ENCODE measurements at places on chromosomes 3 and 15.
A peak's percentile ranks its signal among the peaks of the same experiment; 100 is the strongest.

- peak; percentile 79 for DNase-seq
These were observed 88.0 kb downstream of the LRRK1 start for GRCh38 chr15:101006931-101007691.

GRCh38 chr3:36201546-36201945 is 178.8 kb upstream of the STAC start:
- no peak for DNase-seq

- DNase-seq, result no peak
These were observed 91.0 kb upstream of the UBE3A start for GRCh38 chr15:25529774-25530173.

DNA sequence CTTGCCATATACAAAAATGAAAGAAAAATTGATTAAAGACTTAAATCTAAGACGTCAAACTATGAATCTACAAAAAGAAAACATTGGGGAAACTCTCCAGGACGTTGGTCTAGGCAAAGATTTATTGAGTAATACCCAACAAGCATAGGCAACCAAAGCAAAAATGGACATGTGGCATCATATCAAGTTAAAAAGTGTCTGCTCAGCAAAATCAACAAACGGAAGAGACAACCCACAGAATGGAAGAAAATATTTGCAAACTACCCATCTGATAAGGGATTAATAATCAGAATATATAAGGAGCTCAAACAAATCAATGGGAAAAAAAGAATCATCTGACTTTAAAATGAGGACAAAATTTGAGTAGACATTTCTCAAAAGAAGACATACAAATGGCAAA is 160.9 kb downstream of the DCLK3 start:
- DNase-seq, result no peak

DNA sequence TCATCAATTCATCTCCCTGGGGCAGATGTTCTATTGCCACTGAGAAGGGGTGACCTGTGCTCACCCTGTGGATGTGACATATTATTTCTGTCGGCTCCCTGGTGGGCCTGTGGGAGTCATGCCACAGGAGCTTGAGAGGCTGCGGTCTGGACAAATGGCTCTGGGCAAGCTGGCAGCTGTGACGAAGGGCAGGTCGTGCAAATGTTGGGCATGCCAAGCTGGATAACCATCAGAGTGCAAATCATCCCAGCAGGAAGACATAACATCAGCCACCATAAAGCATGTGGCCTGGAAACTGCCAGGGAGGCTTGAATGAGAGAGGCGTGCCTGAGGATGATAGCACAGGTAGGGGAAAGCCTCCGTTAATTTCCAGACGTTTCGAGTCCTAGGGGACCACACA is 45.3 kb upstream of the FAM3D start:
- DNase-seq, result no peak

DNA sequence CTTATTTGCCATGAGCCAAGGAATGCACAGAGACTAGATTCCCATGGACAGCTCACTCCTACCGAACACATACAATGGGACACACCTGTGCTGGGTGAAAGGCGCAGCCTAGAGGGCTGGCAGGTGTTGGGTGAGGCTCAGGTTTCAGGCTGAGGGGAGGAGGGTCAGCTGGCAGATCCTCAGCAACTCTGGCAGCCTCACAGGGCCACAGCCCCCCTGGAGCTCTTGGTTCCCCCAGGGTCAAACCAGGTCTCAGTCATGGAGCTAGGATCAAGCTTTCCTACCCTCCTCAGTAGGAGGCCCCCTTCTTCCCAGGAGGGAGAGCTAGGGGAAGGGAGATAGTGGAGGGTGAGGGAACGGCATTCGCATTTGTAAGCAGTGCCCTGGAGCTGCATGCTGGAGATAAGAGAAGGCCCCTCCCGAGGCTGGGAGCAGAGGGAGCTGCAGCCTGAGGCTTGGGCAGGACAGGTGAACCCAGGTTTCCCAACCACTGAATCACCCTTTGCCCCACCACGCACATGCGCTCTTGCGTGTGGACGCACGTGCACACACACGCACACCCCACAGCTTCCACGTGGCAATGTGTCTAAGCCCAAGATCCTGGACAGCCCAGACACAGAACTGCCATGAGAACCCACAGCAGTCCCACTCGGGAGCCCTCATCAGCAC is 26.3 kb upstream of the TFRC start:
- DNase-seq, result no peak

GRCh38 chr3:123695731-123696640 is 111.1 kb upstream of the HACD2 start:
- no peak for DNase-seq

DNA sequence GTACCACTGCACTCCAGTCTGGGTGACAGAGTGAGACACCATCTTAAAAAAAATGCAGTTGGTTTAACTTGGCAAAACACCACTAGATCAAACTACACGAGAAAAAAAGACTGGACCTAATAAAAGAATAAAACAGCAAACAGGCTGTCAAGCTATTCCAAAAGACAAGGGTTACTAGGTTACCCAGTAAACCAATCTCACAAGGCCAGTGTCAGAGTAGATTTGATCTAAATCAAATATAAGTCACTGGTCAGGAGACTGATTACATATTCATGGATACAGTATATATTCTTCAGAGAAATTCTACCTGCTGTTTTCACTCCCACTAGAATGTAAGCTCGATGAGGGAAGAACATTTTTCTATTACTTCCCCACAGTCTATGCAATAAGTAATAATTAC is 2.5 kb upstream of the GANC start:
- DNase-seq, result no peak

DNA sequence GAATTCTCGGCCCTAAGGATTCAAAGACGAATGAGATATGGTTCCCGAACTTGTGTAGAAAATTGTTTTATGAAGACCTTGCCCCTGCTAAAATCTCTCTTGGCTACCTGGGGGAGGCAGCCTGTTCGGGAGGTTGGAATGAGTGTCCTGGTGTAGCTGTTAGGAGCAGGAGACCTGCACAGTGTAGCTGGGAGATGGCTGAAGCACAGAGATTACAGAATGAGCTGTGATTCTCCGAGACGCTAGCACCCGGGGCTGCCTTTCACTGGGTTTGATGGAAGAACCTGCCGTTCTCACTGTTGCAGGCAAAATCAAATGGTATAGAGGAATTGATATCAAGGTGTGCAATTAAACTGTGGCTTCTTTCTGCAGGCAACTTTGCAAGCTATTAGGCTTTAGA is 68.0 kb downstream of the TRAK1 start:
- DNase-seq, result no peak

DNA sequence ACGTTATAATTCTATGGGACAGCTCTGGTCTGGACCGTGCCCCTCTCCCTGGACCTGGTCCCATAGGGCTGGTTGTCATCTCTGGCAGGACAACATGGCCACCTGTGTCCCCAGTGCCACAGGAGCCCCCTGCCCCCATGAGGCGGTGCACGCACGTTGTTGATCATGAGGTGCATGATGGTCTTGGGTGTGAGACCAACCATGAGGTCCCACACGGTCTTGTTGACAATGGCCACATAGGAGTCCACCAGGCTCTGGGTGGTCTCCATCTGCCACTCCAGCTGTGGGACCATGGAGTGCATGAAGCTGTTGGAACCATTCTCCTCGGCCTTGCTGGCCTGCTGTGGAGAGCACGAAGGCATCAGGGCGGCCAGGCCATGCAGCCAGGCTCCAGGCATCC is 19.7 kb downstream of the GOLGA6D start:
- DNase-seq, result no peak

DNA sequence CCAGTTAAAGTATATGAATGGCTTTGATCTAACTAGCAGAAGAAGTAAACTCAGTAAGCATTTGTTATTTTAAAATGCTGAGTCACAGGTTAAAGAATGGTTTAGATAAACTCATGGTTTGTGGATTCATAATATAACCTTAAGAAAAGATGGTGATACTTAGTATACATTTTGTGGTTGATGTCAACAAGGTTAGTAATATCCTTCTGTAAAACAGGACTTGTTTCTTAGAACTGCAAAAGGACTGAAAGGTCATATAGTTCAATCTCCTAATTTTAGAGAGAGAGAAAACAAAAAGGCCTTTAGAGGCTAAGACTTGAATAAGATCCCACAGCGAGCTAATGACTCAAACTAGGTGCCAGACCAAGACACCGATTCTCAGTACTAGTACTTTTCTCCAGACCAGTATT is 50.0 kb downstream of the STRIT1 start:
- DNase-seq, result no peak

- DNase-seq, result no peak
These were observed 51.6 kb downstream of the ACAD9 start for GRCh38 chr3:128931046-128931445.

- no peak for DNase-seq
These were observed 647.6 kb upstream of the DPPA4 start for GRCh38 chr3:109984976-109985375.

GRCh38 chr3:129439226-129439816 is 427 bp downstream of the MBD4 start:
- DNase-seq, result peak; percentile 53

DNA sequence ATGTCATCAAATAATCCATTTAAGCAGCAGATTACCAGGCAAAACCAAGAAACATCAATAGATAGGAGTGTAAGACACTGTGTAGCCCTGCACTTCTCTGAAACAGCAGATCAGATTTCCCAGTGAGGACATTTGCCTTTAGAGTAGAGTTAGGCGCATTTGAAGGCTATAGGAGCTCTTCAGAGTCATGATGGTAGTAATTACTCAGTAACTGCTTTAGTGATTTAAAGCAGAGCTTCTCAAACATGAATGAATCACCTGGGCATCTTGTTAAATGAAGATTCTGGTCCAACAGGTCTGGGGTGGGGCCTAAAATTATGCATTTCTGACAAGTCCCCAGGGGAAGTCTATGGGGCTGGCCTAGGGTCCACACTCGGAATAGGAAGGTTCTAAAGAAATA is 36.9 kb downstream of the THRB start:
- DNase-seq, result no peak

DNA sequence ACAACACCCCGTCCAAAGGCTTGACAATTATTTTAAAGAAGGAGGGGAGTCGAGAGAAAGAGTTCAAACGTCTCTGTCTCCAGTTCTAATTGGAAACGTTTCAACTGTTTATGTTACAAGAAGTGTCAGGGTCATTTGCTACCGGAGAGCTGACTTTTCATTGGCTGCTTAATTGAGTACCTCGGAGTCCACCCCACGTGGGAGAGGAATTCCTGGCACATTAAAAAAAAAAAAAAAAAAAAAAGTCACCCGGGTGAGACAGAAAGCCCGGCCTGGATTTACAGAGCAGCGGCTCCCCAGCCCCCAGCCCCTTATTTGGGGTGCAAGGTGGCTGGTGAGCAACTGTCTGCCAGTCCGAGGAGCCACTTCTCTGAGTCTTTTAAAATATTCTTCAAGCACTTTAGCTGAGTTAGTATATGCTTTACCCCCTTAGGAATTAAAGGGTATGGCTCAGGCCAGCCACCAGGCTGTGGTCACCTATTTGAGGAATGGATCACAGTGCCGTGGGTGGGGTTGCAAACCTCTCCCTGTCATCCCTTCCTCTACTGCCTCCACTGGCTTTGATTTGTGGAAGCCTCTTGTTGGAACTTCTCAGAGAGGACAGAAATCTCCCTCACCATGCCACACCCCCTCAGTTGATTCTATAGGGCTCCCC is 3.9 kb upstream of the TLE3 start:
- no peak for DNase-seq

DNA sequence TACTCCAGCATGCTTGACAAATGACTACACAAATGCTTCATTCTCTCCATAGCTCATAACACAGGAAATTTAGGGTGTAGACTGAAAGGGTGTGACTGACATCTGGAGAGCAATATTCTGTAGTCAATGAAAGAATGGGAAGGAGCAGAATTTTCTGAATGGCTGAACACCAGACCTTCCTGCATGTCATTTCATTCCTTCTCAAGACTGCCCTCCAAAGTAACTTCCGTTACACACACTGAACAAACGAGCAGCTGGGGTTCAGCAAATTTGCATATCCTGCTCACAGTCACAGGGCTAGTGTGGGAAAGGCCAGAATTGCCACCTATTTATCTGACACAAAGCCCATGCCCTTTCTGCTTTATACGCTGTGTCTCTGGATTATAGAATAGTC is 325.0 kb upstream of the CFAP20DC start:
- DNase-seq, result no peak

- DNase-seq, result no peak
These were observed 135.2 kb downstream of the RYR3 start for GRCh38 chr15:33445984-33446383.

- DNase-seq, result no peak
These were observed 122.9 kb downstream of the ARRDC4 start for GRCh38 chr15:98083203-98083910.

DNA sequence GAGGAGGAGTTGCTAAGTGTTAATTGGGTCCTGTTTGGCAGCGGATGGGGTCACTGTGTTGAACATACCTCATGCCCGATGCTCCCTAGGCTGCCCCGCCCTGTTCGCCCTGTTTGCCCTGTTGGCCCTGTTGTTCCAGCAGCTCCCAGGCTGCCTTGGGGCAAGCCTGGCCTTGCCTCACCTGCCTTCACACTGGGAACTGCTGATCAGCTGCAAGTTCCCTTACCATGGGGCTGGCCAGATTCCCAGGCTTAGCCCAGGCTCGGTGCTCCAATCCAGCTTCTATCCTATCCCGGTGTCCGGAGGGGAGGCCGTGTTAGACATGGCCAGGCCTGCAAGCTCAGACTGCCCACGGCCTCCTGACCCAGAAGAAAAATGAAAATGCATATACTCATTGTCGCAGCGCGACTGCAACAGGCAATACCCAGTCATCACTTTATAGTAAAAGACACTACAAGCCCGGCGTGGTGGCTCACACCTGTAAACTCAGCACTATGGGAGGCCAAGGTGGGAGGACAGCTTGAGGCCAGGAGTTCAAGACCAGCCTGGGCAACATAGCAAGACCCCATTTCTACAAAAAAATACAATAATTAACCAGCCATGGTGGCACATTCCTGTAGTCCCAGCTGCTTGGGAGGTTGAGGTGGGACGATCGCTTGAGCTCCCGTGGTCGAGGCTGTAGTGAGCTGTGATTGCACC is 42.9 kb upstream of the ZNF710 start:
- no peak for DNase-seq

GRCh38 chr3:25558121-25558520 is 106.6 kb downstream of the TOP2B start:
- DNase-seq, result no peak

DNA sequence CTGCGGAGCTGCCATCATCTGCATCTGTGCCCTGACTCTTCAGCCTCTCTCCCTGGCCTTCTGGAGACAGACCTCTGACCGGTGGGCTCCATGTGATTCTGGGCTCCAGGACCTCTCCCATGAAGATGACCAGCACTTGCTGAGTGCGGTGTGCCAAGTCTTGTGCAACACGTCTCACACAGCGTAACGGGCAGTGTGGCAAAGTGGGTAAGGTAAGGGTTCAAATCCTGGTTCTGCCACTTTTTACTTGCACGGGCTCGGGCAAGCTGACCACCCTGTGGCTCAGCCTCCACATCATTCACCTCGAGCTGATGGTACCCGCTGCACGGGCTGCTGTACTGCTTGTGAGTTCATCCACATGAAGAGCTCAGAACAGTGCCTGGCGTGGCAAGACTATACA is 6.5 kb upstream of the SYNM start:
- DNase-seq, result no peak

- no peak for DNase-seq
These were observed 29.5 kb upstream of the USP3 start for GRCh38 chr15:63474810-63475316.

All from stimulated activated naive CD8-positive, alpha-beta T cell treated with anti-CD3 and anti-CD28 coated beads, Interleukin-15, Interleukin-2, amounts not matched to agents 100 U/mL and 50 U/mL, for 24 hours (primary cell).